ENCODE measurements at places on chromosomes 3 and 15.

GRCh38 chr3:30292192-30292893 lies 314.1 kb upstream of the TGFBR2 start:
- DNase-seq, result no peak

- no peak for DNase-seq
These were observed 80.1 kb downstream of the SNRK start for GRCh38 chr3:43366481-43366880.

DNA sequence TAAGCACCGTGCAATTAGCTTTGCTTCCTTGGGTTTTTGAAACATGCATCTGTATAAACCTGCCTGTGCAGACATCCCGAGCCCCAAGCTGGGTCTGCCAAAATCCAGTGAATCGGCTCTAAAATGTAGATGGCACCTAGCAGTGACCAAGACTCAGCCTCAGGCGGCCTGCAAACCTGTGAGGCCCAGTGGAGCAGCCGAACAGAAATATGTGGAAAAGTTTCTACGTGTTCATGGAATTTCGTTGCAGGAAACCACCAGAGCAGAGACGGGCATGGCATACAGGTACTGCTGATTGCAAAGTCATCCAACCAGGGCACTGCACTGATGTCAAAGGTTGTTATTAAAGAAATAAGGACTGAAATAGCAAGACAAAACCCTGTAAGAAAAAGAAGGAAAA lies 22.8 kb downstream of the KCNAB1 start:
- no peak for DNase-seq

DNA sequence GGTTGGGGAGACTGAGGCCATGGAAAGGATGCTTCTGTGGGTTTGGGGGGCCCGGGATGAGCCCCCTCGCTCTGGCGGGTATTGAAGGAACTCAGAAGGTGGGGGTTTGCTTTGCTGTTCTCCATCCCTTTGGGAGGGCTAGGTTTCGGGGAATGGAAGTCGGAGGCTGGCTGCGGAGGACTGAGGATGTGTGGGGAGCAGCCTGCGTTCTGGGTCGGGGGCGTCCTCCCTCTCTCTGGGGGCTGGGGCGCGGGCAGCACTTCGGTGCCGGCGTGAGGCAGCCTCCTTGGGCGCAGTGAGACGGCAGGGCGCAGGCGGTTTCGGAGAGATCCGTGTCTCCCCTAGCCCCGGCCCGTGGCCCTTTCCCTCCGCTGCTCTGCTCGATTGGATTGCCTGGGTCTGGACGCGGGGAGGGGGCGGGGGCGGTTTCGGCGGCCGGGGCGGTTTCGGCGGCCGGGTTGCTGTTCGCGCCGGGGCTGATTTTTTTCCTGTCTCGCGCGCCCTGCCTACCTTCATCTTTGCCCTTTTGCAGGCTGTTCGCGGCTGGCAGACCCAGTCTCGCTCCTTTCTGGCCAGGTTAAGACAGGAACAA lies 1.4 kb downstream of the PTPRG start:
- peak; percentile 26 for DNase-seq

DNA sequence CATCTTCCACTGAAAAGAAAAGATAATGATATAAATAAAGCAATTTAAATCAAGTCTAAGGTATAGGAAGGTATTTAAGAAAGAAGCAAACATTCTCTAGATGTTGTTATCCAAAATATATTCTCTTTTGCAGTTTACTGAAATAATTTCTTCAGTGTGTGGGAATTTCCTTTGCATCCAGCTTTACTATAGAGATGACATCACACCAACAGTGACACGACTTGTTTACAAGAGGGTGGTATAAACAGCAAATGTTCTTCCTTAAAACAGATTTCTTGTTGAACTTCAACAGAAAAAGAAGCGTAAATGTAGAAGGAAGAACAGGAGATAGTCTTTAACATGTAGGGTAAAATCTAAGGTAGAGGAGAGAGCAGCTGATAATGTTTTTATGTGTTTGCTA lies 202.5 kb downstream of the ROBO2 start:
- DNase-seq, result no peak

- no peak for DNase-seq
These were observed 234.6 kb downstream of the ADAMTS17 start for GRCh38 chr15:100107151-100107550.

DNA sequence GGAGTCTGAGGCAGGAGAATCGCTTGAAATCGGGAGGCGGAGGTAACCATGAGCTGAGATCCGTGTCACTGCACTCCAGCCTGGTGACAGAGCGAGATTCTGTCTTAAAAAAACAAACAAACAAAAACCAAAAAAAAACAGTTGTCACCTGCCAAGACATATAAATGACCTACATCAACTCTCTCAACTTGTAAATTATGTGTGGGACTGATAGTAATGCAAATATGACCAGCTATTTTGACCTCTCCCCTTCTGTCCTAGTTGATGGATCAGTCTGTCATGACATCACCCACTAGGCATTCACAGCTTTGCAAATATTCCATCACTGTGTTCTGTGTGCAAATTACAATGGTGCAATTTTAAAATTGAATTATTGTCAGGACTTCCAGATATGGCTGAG lies 175.4 kb downstream of the EBLN2 start:
- no peak for DNase-seq

DNA sequence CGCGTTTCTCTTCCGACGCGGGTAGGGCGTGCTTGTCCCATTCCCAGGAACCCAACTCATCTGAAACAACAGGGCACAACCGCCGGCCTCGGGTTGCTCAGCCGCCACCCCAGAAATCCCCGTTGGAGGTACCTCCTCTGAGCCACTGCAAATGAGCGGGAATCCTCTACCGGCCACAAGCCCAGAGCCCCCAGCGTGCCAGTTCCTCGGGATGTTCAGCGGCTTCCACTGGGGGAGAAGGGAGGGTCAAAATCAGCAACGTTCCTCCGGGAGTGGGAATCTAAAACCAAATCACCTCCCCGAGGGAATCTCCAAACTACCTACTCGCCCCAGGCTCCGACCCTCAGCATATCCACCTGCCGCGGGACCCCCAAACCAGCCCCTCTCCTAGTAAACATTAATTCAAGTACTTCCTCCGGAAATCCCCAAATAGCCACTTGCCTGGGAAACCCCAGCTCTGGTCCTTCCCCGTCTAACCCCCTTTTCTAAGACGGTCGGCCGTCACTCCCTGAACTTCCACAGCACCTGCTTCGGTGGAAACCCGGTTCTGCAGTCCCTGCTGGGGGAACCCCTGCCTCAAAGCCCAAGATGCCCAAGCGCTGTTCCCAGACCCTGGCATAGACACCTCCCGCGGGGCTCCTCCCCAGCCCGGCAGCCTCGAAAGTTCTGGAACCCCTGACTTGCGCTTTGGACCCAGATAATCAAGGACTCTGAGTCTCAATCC lies 887 bp downstream of the OXTR start:
- DNase-seq, result no peak

- no peak for DNase-seq
These were observed 141.1 kb downstream of the PTPRG start for GRCh38 chr3:61702453-61702852.

- DNase-seq, result no peak
These were observed 213.4 kb upstream of the PEX5L start for GRCh38 chr3:180250172-180250571.

GRCh38 chr3:130345487-130346079 lies at the start of gene COL6A5:
TSS of gene COL6A5 (plus strand) at chr3:130345672. CDS start at chr3:130373639, 27,967 bp downstream.
- no peak for DNase-seq

- DNase-seq, result no peak
These were observed 968 bp upstream of the TMEM266 start for GRCh38 chr15:76058714-76059319.

GRCh38 chr15:40776537-40777141 lies 6.9 kb downstream of the C15orf62 start:
- peak; percentile 92 for DNase-seq

- no peak for DNase-seq
These were observed 8.4 kb upstream of the RBPMS2 start for GRCh38 chr15:64783796-64784195.

DNA sequence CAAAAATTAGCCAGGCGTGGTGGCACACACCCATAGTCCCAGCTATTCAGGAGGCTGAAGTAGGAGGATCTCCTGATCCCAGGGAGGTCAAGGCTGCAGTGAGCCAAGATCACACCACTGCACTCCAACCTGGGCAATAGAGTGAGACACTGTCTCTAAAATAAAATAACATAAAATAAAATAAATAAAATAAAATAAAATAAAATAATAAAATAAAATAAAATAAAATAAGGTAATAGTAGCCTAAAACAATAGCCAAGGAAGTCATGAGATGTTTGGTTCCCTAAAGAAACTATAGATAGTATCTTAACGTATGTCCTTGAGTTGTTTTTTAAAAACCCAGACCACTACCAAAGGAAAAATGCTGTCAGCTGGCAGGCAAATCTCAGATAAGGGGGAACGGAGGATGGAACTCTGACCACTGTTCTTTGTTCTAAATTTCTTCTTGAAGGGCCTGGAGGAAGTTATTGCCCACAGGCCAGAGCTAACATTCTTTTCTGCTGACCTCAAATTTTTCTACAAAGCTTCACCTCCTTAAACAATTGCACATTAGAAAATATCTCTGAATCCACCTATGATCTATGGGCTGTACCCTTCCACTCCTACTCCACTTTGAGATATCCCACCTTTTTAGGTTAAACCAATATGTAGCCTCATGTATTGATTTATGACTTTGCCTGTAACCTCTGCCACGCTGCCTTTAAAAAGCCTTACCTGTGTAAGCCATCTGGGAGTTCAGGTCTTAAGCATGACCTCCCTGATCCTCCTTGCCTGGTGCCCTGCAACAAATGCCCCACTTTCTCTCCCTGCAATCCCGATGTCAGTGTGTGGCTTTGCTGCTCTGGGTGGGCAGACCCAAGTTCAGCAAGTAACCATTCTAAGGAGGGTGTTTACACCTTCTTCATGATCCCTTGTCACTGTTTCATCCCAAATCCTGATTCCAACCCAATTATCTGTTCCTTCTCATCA lies 126.2 kb upstream of the BHLHE40 start:
- DNase-seq, result peak; percentile 15

GRCh38 chr3:155972885-155973584 lies 102.6 kb downstream of the GMPS start:
- DNase-seq, result no peak

- DNase-seq, result no peak
These were observed 180.8 kb downstream of the KCNAB1 start for GRCh38 chr3:156300929-156301840.

GRCh38 chr3:47005212-47006144 lies 26.0 kb downstream of the NBEAL2 start:
- DNase-seq, result no peak

DNA sequence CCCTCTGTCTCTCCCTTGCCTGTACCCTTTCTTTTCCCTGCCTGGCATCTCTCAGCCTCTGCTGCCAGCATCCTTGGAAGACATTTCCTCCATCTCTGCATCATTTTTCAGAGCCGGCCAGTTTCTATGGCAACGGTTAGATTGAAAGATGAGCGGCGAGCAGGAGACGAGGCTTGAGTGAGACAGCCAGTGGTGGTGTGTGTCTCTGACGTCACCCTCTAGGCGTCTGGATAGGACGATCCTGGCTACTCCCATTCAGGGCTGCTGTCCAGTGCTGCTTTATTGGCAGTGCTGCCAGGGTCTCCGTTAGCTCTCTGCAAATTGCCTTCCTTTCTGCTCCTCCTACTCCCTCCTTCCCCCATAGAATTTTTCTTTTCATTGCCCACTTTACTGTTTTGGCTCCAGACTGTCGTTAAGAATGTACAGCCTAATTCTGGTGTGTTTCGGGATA lies 57.9 kb downstream of the TRAK1 start:
- DNase-seq, result peak; percentile 84

DNA sequence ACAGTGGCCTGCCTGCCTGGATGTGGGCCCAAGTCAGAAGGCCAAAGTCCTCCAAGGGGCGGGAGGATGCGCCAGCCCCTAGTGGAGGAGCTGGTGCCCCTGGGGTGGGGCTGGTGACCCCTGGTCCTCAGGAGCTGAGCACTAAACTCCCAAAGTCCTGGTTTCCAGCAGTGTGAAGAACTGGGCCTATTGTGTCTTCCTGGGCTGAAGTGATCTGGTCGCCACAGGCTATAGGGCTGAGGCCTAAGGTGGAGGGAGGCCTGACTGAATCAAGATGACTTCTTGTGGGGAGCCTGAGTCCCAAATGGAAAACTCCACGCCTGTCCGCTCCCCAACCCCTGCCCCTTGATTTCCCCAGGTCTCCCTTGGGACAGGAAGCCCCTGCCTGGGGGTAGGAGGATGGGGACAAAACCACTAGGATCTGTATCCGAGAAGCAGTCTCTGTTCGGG lies 753 bp upstream of the FES start:
- no peak for DNase-seq

DNA sequence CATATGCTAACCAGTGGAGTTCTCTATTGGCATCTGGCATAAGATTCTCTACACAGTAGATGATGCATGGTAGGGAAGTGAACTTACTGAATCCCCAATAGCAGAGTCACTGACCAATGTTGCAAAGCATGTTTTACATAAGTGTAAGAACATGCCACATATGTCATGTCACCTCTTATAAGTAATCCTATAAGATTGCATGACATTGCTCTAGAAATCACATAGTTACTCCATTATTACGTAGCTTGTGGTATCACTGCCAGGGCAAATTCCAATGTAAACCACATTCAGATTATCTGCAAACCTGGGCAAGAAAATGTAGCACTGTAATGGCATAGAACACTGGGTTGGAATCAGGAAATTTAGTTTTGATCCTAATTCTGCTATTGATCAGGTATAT lies 198.2 kb upstream of the UMPS start:
- no peak for DNase-seq

GRCh38 chr3:113252553-113252952 lies 41.2 kb downstream of the BOC start:
- DNase-seq, result no peak

DNA sequence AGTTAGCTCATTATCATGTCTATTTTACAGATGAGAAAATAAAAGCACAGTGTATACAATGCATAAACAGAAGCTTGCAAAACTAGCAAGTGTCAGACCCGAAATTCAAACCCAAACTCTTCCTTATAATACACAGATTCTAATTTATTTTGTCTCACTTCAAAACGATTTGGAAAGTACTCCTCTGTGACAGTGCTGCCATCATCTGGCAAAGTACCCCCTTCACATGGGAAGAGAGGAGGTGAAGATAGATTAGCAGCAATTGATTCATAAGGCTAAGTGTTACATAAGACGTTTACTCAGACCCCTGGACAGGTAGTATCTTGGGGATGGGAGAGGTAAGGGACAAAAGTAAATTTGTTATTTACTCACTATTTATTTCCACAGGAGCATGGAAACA lies 744.0 kb upstream of the SGO1 start:
- peak; percentile 12 for DNase-seq

- DNase-seq, result peak; percentile 94
These were observed 87.6 kb downstream of the LRIG1 start for GRCh38 chr3:66413151-66413751.

All from AG08395 (cell line).